AML-193 (cell line): ENCODE measurements at places on chromosomes 16 and 17.

GRCh38 chr16:85589688-85590505 is 23.2 kb upstream of the GSE1 start:
- no peak for DNase-seq

- no peak for DNase-seq
Observed at GRCh38 chr17:17125136-17126084, 80.7 kb downstream of the PLD6 start.

DNA sequence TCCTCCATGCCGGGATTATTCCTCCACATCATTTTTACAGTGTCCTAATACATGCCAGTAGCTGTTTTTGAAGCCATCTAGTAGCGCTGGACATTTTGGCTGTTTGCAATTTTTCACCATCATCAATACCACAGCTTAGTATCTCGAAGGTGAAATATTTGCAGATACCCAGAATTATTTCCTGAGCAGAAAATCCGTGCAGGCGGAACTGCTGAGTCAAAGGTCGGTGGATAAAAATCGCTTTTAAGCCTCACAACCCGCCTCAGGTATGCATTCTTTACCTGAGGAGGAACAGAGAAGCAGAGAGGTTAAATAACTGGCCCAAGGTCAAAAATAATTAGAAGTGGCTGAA is 584 bp upstream of the TNRC6A start:
- DNase-seq = no peak

DNA sequence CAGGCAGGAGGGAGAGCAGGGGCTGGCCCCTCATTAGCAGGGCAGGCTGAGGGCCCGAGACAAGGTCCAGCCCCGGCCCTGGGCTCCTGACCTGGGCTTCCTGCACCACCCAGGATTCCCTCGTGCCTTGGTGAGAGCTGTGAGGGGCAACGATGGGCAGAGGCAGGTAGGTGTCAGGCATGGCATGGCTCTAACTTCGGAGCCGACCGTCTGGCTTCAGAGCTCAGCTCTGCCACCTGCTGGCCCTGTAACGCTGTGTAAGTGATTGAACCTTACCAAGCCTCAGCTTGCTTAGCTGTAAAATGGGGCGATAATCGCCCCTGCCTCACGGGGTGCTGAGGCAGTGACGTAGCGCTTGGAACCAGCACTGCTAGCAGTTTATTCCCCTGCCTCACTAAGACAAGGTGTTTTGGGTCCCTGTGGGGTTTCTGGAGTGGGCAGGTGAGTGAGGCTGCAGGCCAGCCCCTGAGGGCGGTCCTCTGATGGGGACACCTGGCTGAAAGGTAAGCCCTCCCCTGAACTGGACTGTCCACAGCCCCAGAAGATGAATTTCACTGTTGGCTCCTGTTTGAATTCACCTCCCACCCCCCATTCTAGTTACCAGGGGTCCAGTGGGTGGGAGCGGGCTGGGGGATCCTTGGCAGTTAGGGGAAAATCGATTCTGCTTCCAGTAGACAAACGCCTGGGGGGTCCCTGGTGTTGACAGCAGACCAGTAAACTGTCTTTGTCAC is 184.8 kb upstream of the GSE1 start:
- DNase-seq = no peak

DNA sequence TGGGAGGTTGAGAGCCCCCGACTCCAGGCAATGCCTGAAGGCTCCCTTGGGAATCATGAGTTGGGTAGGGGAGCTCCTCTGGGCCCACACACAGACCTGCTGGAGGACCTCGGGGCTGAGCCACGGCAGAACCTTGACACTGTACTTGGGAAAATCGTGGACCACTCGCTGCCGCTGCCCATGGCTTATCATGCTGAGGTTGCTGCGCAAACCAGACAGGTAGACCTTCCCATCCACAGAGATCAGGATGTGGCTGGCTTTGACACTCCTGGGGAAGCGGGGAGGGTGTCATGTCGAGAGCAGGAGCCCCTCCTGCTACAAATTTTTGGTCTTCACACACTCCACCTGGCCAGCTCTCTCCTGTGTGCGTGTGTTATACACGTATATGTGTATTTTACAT is 7.2 kb upstream of the LIMD2 start:
- DNase-seq = no peak

- no peak for DNase-seq
Observed at GRCh38 chr17:65184235-65184959, 47.2 kb downstream of the RGS9 start.

DNA sequence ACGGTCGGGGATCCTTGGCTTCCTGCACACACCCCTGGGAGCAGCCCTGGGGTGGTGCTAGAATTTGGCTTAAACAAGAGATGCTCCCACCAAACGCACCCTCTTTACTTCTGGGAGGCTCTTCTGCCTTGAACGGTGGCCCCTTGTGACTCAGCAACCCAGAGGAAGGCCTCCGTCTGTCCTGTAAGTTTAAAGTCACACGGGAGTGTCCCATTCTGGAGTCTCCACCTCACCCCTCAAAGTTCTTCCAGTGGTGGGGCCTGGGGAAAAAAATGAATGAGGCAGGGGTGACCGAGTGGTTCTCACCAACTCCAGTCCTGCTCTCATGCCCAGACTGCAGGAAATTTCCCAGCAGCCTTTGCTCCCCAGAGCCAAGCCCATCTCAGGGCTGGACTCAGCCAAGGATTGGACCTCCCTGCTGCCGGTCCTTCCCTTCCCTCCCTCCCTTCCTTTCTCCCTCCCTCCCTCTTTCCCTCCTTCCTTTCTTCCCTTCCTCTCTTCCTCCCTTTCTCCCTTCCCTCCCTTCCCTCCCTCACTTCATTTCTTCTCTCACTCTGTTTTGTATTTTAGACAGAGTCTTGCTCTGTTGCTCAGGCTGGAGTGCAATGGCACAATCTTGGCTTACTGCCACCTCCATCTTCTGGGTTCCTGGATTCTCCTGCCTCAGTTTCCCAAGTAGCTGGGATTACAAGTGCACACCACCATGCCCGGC is 11.4 kb downstream of the ITGAD start:
- DNase-seq = no peak

DNA sequence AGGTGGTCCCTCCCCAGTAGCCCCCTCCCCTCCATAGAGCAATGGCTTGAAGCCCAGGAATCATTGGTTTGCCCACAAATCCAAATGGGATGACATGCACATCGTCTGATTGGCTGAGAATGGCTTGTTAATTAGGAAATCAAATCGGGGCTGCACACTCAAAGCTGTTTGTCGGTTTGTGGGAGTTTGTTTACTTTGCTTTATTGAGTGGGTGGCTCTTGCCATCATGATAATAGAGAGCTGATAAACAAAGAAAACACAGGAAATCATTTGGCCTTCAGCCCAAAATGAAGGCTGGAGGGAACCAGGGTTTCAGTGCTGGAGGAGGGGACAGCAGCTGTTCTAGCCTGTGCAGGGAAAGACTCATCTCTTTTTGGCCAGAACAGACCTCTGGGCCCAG is 316.3 kb downstream of the CBLN1 start:
- no peak for DNase-seq

- no peak for DNase-seq
Observed at GRCh38 chr17:56536766-56537165, 56.7 kb upstream of the NOG start.

DNA sequence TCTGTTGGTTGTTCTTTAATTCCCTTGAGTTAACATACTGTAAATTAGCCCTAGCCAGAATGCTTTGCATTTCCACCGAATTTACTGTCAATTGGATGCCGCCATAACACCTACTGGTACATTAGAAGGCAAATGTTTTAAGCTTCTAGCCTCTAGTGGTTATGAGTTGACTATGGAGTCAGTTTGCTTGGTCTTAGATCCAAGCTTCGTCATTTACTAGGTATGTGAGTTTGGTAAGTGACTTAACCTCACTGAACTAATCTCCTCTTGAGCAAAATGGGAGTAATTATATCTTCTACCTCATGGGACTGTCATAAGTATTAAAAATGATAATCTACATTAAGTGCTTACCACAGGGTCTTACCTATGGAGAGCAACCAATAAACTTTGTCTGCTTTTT is 20.4 kb upstream of the CDH11 start:
- no peak for DNase-seq

- no peak for DNase-seq
Observed at GRCh38 chr16:1745181-1745899, 26.0 kb downstream of the NME3 start.

GRCh38 chr16:62035115-62036092 is 834 bp downstream of the CDH8 start:
- no peak for DNase-seq

- no peak for DNase-seq
Observed at GRCh38 chr16:30722443-30722842, 23.5 kb downstream of the SRCAP start.

GRCh38 chr16:53642094-53642493 is 61.6 kb downstream of the RPGRIP1L start:
- DNase-seq = no peak

DNA sequence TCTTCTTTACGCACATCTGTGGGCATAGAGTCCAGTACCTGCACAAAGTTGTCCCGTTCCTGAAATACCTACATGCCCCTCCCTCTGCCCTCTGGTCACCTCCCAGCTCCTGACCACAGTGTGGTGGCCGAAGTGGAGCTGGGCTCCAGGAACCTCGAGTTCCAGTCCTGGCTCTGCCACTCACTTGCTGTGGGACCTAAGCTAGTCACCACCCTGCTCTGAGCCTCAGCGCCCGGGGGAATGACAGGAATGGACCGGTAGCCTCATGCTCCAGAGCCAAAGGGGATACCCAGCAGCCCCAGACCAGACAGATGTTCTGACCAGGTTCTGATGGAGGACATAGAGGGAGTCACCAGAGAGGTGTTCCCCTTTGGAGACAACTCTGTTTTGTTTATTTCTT is 26.7 kb upstream of the ITGA3 start:
- no peak for DNase-seq

DNA sequence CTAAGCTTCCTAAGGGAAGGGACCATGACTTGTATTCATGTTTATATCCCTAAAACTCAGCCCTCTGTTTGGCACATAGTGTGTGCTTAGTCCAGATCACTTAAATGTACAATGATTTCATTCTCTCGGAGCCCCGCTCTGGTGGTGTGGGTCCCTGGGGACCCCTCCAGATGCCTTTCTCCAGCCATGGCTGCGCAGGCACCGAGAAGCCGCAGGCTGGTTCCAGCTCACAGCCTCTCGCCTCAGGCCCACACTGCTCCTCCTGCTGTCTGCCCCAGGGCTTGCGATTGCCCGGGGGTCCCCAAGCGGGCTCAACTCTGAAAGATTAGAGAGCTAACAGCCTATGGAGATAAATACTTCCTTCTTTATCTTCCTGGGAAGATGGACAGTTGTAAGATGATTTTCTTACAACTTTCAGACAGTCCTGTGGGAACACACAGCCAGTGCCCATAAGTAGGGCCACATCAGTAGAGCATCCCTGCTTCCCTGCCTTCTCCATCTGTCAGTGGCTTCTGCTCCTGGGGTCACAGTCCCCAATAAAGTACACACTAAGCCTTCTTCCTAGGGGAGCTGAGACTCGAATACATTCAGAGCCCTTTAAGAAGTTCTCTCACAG is 66.2 kb downstream of the CENPV start:
- no peak for DNase-seq

DNA sequence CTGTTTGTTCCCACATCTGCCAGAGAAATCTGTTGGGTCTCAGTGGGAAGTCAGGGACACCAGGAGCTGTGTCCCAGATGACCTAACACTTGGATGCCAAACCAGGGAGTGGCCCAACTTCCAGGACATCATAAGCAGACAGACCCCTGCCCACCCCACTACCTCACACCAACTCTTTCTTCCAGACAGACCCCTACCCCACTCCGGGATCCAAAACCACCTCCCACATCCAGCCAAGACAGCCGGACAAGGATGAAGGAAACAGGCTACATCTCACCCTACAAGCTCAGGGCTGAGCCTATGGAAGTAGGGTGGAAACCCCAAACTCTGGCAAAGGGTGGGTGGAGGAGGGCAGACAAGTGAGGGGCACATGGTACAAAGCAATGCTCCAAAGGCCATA is 3.6 kb downstream of the HDAC5 start:
- no peak for DNase-seq

DNA sequence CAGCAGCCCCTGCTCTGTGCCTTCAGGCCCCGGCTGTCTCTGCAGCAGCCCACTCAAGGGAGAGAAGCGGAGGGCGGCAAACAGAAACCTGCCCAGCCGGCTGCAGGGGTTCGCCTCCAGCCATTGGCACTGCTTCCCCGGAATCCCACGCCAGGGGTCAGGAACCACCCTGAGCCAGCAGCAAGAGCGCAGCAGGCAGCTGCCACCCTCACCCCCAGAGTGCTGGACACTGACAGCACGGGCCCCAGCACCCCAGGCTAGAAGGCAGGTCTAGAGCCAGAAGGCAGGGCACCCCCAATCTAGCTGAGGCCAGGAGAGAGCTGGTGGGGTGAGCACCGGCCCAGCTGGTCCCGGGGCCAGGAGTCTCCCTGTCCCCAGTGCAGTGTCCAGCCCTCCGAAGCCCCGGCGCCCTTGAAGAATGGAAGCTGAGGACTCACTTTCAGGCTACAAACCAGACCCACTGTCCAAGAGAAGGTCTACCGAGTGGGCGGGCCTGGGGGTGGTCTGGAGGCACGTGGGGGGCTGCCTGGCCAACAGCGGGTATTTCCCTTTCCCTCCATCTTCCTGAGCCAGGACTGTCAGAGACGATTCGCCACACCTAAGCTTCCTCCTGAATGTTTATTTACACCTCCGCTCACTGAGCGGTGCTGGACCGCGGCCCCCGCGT is 8.4 kb downstream of the UBALD2 start:
- DNase-seq = no peak

GRCh38 chr17:47649972-47650524 is 329 bp downstream of the KPNB1 start:
- no peak for DNase-seq

- no peak for DNase-seq
Observed at GRCh38 chr16:35173295-35173694, 1713.9 kb downstream of the TP53TG3F start.

DNA sequence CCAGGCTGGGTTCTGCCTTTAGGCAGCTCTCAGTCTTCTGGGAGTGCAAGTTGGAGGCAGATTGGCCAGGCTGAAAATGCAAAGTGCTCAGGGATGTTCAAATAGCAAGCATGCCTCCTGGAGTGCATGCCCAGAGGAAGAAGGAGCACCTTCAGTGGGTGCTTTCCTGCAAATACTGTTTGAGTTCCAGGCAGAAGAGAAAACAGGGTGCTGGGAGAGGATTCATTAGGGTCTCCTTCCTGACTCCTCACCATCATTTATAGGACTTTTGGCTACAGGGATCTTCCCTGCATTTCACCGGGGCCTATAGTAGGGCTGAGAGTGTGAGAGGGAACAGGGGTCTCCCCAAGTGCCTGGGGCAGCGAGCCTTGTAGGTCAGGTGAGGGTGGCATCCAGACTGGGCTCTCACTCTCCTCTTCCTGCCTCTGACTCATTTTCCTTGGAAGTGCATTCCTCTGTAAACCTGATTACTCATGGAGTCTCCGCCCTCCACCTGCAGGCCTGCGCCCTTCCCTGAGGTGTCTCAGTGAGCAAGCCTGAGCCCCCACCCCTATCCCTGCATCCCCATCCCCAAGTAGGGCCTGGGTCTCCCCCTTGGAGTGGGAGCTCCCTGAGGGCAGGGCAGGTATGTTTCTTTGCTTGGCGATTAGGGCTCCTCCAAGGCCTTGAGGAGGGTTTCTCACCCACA is 17.1 kb upstream of the TNS4 start:
- no peak for DNase-seq

DNA sequence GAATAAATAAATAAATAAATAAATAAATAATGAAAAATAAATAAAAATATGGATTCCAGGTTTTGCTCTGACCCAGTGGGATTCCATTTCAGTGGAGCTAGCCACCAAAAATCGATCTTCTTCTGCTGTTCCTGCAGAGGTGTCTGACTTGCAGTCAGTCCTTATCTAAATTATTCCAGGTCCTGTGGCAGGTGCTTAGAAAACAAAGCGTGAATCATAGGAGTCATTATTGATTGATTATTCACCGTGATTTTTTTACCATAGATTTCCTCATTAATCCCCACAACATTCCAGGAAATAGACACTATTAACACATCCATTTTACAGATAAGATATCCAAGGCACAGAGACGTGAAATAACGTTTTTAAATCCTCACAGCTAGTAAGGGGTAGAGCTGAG is 31.5 kb upstream of the ABR start:
- no peak for DNase-seq
